Stimulated activated naive CD4-positive, alpha-beta T cell (primary cell): ENCODE measurements at places on chromosomes 2 and 18.

GRCh38 chr18:4353853-4354418 is 101.2 kb downstream of the DLGAP1 start:
- no peak for DNase-seq

GRCh38 chr2:96415684-96416083 is 80.1 kb downstream of the NCAPH start:
- DNase-seq = no peak

DNA sequence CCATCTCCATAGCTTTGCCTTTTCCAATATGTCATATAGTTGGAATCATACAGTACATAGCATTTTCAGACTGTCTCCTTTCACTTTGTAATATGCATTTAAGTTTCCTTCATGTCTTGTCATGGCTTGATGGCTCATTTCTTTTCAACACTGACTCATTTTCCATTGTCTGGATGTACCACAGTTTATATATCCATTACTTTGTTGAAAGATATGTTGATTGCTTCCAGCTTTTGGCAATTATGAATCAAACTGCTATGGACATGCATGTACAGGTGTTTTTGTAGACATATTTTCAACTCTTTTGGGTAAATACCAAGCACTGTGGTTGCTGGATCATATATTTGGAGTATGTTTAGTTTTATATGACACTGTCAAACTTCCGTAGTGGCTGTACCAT is 26.3 kb downstream of the ACSL3 start:
- DNase-seq = no peak

GRCh38 chr2:60872510-60872928 is 8.9 kb upstream of the REL start:
- DNase-seq = no peak

DNA sequence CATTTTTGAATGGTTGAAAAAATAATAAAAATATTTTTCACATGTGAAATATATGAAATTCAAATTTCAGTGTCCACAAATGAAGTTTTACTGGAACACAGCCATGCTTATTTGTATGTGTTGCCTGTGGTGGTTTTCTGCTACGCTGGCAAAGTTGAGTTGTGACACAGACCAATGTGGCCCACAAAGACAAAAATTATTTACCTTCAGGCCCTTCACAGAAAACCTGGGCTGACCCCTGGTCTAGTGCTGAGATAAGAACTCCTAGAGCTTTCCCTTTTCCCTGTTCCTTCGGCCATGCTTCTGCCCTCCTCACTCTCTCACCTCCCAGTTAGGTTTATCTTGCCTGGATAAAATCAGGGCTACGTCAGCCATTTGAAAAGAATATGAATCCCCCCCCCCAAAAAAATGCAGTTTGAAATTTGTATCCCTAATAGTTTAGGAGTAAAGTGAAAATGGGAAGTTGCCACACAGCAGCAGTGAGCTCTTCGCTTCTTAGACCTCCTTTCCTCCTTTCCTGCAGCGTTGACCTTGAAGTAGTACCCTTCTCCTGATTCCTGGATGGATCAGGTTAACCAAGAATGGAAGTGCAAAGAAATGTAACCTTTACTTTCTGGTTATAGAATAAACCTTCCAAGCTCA is 91.0 kb downstream of the LIMS1 start:
- DNase-seq = no peak

- no peak for DNase-seq
These were observed 188.0 kb upstream of the NT5C1B start for GRCh38 chr2:18777250-18777812.
